ENCODE measurements at places on chromosomes 4 and X.

DNA sequence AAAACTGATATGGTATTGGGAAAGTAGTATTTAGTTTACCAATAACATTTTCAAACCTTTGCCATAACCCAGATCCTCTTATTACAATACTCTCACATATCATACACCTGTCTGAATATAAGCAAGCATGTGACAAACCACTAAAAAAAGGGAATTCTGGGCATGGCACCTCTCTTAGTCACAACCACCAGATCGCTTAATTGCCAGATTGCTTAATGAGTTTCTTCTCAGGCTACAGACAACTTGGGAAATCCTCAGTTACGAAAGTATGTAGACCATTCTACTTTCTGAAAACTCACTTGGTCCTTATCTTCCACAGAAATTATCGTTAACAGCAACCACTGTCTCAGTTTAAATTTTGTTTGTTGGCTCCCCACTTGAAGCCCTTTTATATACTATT, 2.1 kb downstream of the NAF1 start:
- no peak for DNase-seq

DNA sequence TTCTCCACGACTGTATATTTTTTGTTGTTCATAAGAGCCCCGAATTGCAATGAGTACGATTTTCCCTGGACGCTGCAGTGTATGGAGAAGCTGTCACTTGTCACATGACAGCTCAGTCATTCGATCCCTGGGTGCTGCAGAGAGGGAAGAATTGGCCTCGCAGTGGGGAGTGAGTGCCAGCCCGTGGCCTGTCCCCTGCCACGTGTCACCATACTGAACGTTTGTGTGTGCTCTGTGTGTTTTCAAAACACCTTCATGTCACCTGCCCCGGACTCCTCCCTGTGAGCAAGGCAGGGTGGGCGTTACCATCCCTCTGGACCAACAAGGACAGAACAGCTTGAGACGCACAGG, 77.9 kb downstream of the TBL1X start:
- DNase-seq, result no peak

DNA sequence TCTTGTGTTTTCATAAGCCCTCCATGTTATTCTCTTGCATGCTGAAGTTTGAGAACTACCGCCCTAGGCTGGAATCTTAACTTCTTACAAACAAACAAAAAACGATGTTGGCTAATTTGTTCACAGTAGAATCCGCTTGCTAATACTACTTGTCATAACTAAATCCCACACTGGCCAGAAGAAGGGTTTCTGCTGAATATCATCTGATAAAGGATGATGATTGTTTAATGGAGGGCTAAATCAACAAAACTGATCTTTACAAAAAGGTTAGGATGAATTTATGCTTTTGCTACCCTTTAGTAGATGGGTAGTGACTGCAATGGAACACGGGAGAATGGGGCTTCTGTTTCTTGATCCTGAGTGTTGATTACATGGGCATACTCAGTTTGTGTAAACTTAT, 42.3 kb downstream of the SPATA4 start:
- DNase-seq, result no peak

DNA sequence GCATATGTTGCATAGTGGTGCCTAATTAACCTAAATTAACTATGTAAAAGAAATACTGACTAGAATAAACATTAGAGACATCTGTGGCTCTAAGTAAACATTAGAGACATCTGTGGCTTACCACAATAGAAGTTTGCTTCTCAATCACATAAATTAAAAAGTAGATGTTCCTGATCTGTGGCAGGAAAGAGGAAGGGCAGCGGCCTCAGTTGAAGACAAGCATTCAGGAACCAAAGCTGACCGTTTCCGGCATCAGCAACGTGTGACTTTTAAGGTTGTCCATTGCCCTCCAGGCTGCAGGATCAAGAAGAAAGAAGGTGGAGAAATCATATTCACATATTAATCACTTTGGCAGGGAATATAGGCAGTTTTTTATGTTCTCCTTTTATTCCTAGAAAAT, 336.3 kb upstream of the TRAM1L1 start:
- DNase-seq, result no peak

DNA sequence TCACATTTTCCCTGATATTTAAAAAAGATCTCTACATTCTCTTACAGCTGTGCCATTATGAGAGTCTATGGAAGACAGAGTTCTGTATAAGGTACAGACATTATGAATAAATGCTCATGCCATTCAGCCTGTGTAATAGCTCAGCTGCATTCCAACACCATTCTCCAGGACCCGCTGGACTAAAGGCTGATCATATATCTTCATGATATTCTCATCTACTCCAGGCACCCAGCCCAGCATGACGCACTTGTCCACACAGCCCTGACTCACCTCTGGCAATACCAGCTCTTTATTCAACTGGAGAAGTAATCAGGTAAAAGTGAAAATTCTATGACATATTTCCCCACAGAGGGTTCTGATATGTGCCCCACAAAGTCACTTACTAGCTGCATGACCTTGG, 437.5 kb upstream of the FGF16 start:
- DNase-seq, result peak; percentile 5

GRCh38 chr4:175419236-175419718, 392.8 kb downstream of the GPM6A start:
- peak; percentile 93 for DNase-seq

DNA sequence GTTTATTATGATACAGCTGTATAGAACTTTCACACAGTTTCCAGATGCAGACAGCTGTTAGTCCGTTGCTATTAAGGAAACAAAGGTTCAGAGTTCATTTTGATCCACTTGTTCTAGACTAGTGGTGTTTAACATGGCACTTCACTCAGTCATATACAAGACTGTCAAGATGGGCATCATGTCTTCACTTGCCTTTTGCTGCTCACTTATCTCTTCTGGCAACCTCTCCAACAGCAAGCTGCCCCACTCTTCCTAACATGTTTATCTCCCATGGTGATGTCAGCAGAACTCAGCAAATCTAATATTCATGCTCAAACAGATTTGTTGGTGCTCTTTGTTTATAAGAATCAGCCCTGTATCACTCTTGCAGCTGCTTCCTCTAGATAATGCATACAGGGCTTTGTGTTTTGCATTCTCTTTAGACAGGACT, 236.2 kb upstream of the HAND2 start:
- no peak for DNase-seq

DNA sequence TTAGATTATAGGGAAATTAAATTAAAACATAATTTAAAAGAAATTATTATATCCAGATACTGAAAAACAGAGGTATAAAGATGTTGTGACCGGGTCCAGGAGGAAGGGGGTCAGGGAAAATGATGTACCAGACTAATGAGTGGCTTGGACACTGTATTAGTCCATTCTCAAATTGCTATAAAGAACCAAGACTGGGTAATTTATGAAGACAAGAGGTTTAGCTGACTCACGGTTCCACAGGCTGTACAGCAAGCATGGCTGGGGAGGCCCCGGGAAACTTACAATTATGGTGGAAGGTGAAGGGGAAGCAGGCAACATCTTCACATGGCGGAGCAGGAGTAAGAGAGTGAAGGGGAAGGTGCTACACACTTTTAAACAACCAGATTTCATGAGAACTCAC, 3.4 kb upstream of the FAM9B start:
- DNase-seq, result no peak

- no peak for DNase-seq
These were observed 594.1 kb downstream of the GLUD2 start for GRCh38 chrX:121641560-121641959.

GRCh38 chr4:76250962-76251361, 559 bp upstream of the FAM47E start:
- no peak for DNase-seq

GRCh38 chr4:3114377-3114776, 39.9 kb downstream of the HTT start:
- DNase-seq, result no peak

GRCh38 chr4:1021386-1022050, 10.1 kb downstream of the FGFRL1 start:
- DNase-seq, result no peak

All from Panc1 (cell line).